Left ventricle myocardium inferior (tissue), 1 donor: ENCODE measurements at places on chromosomes 7 and 10. TPM values are rescaled to one million over a fixed set of nuclear protein-coding genes. Genes with fewer than 3 reads are reported as not detected.

The MMRN2 gene
- total RNA-seq: 32.1 TPM

The TRPV5 gene
- total RNA-seq: not detected

The OR13A1 gene
- total RNA-seq: not detected

The ACBD7 gene
- not detected for total RNA-seq

The ECHDC3 gene
- 88.5 TPM for total RNA-seq
